ENCODE measurements at places on chromosomes 11 and 22.

- peak; percentile 19 for DNase-seq
These were observed 32.2 kb upstream of the PLET1 start for GRCh38 chr11:112292785-112293407.

DNA sequence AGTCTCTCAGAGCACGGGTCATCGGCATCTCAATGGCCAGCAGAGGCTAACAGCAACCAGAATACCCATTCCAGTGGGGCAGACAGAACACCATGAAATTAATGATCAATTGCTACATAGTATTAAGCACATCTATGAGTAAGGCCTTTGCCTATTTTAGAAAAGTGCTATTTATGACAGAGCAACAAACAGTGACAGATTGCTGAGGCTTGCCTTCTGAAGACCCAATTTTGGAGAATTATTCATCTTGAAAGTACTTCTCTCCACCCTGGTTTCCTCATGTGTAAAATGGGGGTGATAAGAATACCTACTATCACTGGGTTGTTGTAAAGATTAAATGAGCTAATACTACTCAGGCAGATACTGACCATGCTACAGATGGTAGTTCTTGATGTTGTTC is 232.7 kb downstream of the TENM4 start:
- no peak for DNase-seq

- no peak for DNase-seq
These were observed 87.1 kb downstream of the PRR5L start for GRCh38 chr11:36383195-36383594.

DNA sequence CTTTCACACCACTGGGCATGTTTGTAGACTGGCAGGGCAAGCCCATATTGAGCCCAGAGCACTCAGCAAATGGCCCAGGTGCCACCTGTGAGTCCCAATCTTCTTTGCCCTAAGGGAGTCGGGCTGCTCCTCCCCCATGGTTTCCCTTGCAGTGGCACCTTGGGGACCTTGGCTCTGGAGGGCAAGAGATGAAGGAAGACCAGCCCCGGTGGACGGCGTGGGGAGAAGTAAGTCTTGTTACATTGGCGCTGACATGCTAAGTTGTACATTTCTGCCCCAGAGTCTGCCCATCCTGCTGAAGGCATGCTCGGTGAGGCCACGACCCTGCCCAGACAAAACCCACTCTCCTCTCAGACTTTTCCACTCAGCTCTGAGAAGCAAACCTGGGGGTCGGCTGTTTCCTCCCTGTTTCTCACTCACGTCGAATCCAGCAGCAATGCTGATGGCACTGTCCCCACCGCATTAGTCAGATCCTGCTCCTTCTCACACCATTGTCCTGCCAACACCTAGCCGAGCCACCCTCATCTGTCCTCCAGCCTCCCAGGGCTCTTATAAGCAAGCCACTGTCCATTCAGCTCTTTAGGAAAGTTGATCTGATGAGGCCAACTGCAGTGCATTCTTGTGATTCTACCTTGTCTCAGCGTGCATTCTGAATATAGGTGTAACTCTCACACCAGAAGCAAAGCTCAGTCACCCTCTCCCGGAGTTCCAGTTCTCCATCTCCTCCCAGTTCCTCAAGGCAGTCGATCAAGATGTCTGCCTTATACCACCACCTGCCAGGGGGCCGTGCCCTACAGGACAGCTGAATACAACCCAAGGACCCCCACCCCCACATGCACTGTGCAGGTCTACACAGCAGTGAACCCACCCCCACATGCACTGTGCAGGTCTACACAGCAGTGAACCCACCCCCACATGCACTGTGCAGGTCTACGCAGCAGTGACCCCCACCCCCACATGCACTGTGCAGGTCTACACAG is 827.1 kb downstream of the TBC1D22A start:
- DNase-seq: no peak

DNA sequence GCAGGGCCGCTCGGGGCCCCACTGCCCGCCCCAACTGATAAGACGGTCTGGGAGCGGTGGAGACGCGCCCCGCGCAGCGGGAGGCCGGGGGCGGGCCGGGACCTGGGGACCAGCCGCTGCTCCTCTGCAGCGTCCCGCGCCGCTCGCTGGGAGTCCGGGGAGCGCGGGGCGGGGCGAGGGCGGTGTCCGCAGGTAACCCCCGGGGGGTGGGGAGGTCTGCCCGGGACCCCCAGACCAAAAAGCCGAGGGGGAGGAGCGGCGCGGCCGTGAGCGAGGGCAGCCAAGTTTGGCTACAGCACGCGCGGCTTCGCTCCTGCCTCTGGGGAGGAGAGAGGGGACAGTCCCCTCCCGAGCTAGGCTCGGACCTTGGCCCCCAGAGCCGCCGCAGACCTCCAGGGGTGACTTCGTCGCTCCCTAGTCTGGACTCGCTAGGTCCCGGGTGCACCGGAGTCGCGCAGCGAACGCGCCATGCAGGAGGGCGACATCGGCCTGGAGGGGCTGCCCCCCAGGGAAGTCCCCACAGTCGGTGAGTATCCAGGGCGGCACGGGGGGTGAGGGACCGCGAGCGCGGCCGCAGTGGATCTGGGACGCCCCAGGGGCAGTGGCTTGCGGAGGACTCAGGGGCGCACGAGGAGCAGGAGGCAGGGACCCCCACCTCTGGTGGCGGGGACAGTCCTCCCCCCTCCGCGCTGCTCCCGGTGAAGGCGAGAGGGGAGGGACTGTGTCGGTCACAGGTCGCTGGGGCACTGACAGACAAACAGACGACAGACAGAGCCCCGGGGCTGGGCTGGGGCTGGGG is 92.3 kb upstream of the ANO1 start:
- no peak for DNase-seq

GRCh38 chr11:97009613-97010012 is 619.8 kb downstream of the JRKL start:
- DNase-seq: no peak

GRCh38 chr11:123671534-123671933 is 17.1 kb upstream of the SCN3B start:
- DNase-seq: no peak

DNA sequence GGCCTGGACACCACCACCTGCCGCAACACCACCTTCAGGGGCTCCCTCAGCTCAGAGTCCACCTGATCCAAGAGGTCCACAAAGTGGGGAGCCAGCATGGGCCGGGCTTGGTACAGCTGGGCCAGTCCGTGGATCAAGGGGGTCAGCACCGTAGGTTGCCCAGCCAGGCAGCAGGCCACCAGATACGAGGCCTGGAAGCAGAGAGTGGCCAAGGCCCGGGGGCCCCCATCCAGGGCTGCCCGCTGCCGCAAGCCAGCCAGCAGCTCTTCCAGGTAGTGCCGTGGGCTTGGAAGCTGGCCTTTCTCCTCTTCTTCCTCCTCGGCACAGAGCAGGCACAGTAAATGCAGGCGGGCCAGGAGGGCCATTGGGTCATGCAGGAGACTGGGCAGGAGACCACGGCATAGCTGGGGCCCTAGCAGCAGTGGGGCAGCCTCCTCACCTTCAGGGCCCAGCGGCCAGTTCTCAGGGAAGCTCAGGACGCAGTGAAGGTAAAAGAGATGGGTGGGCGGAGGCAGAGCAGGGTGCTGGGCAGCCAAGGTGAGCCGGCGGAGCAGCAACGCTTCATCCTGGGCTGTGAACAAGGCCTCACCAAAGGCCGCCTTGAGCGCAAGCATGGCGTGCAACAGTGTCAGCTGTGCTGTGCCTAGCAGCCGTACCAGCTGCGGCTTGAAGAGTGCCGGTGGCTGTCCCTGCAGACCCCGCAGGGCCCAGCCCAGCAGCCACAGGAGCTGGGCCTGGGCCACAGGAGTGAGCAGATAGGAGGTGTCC is 1.7 kb downstream of the AP5B1 start:
- DNase-seq: no peak

GRCh38 chr22:41927813-41928212 is 1.2 kb upstream of the TNFRSF13C start:
- no peak for DNase-seq

DNA sequence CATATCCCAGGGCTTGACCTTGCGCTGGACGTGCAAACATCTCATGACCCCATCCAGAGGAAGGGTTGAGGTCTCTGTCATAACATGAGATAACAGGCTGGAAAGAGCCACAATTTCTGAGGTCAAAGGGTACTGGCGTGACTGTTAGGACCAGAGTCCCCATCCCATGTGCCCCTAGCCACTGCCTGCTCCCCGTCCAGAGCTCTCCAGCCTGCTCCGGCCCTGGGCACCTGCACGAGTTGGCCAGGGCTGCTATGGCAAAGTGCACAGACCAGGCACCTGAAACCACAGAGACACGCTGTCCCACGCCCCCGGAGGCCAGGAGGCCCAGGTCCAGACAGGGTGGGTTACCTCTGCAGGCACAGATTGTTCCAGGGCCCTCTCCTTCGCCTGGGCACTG is 58.9 kb downstream of the SHANK2 start:
- DNase-seq: no peak

DNA sequence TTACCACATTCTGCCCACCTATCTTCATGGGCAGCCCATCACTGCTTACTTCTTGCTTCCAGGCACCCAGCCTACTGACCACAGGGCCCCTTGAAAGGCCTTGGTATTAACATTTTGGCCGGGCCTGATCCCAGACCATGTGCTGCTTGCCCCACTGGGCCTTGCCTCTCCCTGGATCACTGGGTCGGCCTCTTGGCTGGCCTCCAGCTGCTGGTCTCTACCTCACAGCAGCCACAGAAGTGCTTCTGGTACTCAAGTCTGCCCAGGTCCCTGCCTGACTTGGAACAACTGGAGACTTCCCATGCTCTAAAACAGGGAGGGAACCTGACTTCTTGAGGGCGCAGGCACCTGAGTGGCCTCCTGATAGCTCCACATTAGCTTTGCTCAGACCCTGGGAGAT is 63.6 kb downstream of the THAP12 start:
- no peak for DNase-seq

GRCh38 chr22:25365491-25366261 is 146.2 kb downstream of the CRYBB2 start:
- no peak for DNase-seq

DNA sequence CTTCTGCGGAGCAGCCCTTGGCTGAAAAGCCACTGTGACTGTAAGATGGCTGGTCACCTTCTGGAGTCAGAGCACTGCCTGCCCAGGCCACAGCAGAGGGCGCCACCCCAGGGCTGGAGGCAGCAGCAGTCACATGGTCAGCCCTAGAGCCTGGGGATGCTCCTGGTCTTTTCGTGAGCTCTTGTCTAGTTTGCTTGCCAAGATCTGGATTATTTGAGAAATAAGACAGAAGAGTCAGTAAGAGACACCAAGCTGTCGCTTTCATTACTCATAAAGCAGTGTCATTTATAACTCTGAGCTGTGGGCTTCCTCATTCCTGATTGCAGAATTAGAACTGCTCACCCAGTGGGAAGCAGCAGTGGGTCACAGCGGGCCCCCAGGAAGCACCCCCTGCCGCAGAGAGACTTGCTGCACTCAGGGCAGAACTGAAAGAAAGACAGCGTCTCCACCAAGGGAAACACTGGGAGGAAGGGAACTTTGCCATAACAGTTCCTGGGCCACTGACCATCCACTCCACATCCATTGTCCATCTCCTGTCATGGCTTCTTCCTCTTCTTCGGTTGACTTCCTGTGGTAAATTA is 56.7 kb downstream of the PPP6R2 start:
- DNase-seq: peak; percentile 49

GRCh38 chr22:21939461-21939913 is 13.2 kb downstream of the PPM1F start:
- DNase-seq: peak; percentile 63

GRCh38 chr11:70108250-70108649 is 30.1 kb downstream of the ANO1 start:
- DNase-seq: no peak

DNA sequence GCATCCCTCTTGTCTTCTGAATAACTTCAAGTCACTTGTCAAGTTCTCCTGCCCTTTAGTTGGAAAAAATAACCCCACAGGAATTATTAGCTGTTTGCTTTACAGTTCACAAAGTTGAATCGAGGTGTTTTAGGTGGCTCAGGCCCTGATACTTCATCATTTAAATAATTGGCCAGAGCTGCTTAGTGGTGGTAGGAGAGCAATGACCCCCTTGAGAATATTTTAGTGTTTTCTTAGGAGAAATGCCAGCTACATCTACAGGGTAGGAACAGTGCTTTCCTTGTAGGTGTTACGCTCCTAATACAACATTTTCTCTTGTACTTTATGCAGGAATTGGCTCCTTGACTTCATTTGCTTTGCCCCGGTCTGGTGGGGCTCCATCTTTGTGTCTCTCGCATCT is 73.2 kb downstream of the C22orf31 start:
- DNase-seq: no peak

DNA sequence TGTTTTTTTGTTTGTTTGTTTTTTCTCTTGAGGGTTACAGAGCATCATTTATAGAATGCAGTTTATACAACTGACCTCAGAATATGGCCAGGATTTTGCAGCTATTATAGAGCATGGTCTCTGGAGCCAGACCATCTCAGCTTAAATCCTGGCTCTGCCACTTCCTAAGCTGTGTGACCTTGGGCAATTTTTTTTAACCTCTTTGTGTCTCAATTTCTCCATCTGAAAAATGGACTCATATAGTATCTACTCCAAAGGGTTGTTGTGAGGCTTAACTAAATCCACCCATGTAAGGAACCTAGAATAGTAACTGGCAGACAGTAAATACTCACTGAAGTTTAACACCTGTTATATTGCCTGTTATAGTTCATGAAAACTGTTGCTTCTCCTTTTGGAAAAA is 8.3 kb upstream of the DGAT2 start:
- no peak for DNase-seq

DNA sequence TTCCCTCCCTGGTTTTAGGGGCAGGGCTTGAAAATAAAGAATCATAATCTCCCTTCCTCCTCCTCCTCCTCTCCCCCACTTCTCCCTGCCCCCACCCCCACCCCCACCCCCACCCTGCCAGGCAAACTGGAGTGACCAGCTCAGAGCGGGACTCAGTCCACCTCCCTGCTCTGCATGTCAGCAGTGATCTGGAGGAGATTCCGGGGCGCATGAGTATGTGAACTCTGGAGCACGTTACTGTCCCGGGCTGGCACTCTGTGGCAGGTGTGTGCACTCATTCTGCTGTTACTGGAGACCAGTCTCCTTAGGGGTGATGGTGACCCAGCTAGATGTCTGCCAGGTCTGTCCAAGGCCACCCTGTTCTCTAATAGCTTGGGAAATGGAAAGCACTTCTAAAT is 33.9 kb downstream of the MARK2 start:
- no peak for DNase-seq

DNA sequence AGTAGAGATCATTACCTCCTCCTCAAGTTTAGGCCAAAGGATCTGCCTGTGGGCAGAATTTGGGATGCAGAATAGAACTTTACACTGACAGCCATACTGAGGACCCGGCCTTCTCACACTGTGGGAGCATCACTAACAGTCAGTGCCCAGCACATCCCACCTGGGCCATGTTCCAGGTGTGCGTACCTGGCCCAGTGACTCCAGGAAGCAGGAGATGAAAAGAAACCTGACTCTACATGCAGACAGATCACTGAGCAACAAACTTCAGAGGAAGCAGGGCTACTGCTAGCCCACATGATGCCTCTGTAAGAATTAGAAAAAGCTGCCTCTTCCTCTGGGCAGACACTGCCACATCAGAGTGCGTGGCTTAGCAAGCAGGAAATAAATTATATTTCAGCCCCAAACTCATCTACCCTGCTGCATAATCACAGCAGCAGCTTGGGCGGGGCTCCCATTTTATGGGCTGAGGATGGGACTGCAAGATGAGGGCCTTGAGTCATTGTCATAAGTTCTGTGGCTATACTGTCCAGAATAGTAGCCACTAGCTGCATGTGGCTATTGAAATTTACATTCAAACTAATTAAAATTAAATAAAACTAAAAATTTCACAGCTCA is 6.0 kb upstream of the LMO2 start:
- no peak for DNase-seq

Data from KBM-7 (cell line).